HFF-Myc (cell line): ENCODE measurements at places on chromosomes 3 and 15.

DNA sequence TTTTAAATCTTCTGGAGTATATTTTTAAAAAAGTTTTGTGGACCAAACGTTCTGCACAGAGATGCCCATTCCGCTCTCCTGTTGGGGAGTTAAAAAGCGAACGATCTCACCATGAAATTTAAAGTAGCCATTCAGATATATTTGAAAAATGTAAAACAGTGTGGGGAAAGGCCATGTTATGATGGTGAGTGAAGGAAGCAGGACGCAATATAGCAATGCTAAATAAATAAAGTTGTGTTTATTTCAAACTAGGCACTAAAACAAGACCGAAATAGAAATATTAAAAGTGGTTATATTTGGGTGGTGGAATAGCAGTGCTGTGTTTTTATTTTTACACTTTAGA, 327 bp upstream of the CCDC13 start:
- no peak for DNase-seq

- peak; percentile 61 for DNase-seq
Measured at GRCh38 chr3:87082796-87083440, 92.0 kb upstream of the VGLL3 start.

DNA sequence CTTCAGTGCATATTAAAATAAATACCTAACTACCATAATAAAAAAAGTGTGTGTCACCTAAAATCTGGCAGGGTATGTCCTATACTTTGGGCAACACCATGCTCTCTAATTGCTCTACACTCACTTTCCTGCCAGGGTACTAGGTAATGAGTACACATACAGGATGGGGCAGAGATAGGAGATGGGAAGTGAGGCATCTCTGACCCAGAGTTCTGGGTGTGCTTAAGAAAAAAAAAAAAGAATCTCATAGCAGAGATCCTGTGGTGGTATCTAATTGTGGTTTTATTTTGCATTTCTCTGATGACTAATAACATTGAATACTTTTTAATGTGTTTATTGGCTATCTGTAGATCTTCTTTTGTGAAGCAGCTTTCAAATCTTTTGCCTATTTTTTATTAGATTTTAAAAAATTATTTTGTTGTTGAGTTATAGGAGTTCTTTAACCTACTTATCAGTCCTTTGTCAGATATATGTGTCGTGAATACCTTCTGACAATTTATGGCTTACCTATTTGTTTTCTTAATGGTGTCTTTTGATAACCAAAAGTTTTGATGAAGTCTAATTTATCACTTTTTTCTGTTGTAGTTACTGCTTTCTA, 48.0 kb downstream of the EEFSEC start:
- DNase-seq = no peak

GRCh38 chr3:44130249-44130648, 111.4 kb upstream of the TOPAZ1 start:
- no peak for DNase-seq

- no peak for DNase-seq
Measured at GRCh38 chr3:132726341-132726823, 4.2 kb upstream of the NPHP3 start.

DNA sequence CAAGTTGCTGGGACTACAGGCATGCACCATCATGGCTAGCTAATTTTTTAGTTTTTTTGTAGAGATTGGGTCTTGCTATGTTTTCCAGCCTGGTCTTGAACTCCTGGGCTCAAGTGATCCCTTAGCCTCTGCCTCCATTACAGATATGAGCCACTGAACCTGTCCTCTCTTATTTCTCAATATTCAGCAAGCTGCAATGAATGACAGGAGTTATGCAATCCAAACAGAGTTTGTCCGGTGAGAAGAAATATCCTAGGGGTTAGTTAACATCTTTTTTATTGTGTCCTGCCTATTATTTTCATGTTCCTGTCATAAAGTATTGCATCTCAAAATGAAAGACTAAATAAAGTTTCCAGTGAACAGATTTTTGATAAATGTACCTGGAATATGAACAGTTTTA, 1161.4 kb downstream of the OTOL1 start:
- DNase-seq = no peak

DNA sequence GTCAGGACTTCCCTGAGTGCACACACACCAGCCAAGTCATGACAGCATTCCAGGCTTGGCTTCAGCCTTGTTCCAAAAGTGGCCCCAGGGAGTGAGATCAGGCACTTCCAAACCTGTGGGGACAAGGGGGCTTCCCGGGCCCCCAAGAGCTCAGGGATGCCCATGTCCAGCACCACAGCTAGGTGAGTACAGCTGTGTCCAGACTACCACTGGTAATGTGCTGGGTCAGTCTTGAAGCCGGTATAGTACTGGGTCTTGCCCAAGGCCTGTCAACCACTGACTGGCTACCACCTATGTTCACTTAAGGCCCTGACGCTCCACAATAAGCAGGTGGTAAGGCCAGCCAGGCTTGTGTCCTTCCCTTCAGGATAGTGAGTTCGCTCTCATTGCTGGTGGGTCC, 249.3 kb downstream of the UNC13C start:
- no peak for DNase-seq
